Testis (tissue), 5 donors: ENCODE measurements at places on chromosomes 2 and 18. TPM values are rescaled to one million over a fixed set of nuclear protein-coding genes. Genes with fewer than 3 reads are reported as not detected.

ACP1 gene
- 117 TPM for total RNA-seq

KCNE4 gene
- total RNA-seq = 2.3 TPM

- no peak for DNase-seq
These were observed 11.9 kb upstream of the APCDD1 start for GRCh38 chr18:10442551-10442971.

DNA sequence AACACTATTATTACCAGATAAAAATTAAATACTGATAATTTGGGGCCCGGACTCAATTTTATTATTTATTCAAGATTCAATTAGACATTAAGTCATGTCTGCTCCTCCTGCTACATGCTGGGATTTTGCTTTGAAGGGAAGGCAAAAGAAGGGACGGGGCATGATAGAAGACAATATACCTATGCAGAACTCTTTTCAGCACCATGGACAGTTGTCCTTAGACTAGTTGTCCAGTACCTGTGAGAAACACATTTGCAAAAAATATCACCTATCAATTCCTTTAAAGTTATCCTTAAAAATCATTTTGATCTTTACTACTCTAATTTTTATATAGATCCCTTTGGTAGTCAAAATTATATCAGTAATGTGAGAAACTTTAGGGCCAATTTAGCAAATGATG lies 100.2 kb upstream of the SULT1C3 start:
- no peak for DNase-seq

- no peak for DNase-seq
These were observed 274.7 kb downstream of the TWIST2 start for GRCh38 chr2:239122421-239123110.

CCDC93 gene
- 61.6 TPM for total RNA-seq

- no peak for DNase-seq
These were observed 125.0 kb upstream of the ARHGAP28 start for GRCh38 chr18:6604573-6604941.

DNA sequence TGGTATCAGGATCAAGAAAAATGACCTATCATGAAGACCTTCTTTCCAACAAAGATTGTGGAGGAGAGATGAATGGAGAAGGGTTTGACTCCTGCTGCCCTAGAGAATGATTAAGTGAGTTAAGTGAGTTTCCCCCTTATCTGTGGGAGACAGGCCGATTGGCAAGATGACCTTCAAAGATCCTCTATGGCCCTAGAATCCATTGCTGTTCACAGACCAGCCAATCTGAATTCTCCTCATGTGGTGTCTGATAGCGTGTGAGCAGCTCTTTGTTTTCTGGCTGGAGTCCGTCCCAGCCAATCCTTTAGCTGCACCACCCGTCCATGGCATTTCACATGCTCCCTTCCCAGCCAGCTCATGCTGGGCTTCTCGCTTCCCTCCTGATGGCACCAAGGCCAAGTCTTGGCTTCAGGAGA lies 79.4 kb downstream of the MARCHF4 start:
- no peak for DNase-seq

DNA sequence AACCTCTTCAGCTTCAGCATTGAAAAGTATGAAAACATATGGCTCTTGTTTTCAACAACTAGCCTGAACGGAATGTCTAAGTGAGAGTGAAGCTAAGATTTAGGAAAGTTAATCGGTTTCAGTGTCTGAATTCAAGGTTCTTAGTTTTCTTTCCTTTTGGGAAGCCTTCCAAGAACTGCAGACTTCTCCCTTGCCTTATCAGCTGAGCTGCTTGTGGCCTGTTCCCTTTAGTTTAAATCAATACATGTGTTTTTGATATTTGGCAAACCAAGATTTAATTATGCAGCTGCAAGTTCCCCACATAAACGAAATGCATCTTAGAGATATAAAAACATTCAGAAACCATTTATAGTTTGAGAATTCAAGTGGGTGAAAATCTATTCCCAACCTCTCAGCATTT lies 274.3 kb upstream of the NRP2 start:
- peak; percentile 18 for DNase-seq

GRCh38 chr2:52571380-52572347 lies 1195.9 kb upstream of the CHAC2 start:
- no peak for DNase-seq

DNA sequence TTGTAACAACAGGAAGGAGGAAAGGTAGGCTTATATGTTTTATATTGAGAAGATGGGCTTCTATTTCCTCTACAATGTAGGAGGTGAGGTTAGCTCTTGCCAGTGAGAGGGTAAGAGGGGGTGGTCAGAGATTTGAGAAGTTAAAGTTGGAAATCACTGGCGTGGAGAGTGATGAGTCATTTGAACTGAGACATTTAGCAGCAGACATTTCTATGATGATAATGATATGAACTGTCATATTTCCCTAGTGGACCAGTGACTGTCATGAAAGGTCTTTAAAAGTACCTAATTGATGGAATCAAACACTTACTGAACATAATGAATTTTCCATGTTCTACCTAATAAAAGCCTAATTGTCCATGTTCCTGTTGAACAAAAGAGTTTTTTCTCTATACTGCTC lies 126.1 kb downstream of the FAM161A start:
- DNase-seq = no peak

ONECUT2 gene
- 0.93 TPM for total RNA-seq

LBH gene
- 23.9 TPM for total RNA-seq

DNA sequence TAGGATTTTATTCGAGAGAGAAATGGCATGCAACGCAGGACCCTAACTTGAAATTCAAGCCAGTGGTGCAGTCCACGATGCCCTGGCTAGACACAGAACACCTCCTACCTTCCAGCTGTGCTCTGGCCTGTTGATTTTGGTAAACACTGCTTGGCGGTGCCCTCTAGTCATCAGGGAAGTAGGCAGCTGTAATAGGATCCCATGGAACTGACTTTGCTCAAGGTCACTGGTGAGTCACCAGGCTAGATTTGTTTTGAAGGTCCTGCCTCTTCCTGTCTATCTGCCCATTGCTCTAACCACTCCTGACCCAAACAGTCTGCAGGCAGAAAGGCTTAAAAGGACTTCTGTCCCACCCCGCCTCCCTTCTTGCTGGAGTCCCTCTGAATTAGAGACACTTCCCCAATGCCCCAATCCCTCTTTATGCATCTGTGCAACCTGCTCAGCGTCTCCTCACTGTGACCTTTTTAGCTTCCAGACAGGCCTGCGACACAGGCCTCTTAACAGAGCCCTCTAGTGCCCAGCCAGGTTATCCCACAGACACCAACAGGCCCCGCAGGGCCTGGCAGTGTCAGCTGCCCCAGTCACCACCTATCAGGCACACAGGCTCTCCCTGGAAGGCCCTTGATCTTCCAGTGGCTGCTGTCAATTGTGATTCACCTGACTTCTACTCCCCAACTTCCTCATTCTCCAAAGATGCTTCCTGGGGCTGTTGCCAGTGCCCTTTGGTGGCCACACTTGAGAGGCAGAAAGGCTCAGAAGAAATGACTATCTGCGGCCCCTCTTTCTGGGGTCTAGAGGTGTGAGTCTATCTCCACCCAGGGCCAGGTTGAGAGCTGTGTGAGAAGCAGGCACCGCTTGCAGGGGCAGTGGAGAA lies 5.2 kb downstream of the TMEM127 start:
- peak; percentile 72 for DNase-seq

MOGAT1 gene
- not detected for total RNA-seq

FLACC1 gene
- 10.5 TPM for total RNA-seq

DNA sequence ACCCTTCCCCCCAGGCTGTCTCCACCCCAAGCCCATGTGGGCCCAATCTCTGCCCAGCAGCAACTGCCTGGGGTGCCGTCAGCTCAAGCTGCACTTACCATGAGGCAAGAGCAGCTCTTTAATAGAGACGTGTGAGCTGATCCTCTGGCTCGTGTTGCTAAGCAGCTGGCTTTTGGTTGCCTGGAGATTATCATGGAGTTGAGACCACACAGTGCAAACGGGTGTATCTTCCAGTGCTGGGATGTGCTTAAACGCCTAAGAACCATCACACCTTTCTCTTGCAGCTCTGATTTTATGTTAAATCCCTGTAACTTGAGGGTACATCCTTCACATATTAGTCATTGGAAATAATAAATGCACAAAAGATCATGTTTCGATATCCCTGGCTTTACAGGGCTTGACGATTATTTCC lies 271.1 kb downstream of the PRKCE start:
- peak; percentile 32 for DNase-seq

- no peak for DNase-seq
These were observed 6.8 kb downstream of the SLC38A11 start for GRCh38 chr2:164948540-164948939.

GRCh38 chr2:9364791-9365497 lies 58.4 kb downstream of the ITGB1BP1 start:
- DNase-seq = no peak

- DNase-seq = no peak
These were observed 64.4 kb downstream of the TTC21B start for GRCh38 chr2:165889158-165889557.

- DNase-seq = no peak
These were observed 624.7 kb downstream of the LRP1B start for GRCh38 chr2:141506135-141506534.

GRCh38 chr2:4168834-4169233 lies 465.5 kb downstream of the DCDC2C start:
- no peak for DNase-seq

TMEM247 gene
- total RNA-seq = 27.2 TPM

DNA sequence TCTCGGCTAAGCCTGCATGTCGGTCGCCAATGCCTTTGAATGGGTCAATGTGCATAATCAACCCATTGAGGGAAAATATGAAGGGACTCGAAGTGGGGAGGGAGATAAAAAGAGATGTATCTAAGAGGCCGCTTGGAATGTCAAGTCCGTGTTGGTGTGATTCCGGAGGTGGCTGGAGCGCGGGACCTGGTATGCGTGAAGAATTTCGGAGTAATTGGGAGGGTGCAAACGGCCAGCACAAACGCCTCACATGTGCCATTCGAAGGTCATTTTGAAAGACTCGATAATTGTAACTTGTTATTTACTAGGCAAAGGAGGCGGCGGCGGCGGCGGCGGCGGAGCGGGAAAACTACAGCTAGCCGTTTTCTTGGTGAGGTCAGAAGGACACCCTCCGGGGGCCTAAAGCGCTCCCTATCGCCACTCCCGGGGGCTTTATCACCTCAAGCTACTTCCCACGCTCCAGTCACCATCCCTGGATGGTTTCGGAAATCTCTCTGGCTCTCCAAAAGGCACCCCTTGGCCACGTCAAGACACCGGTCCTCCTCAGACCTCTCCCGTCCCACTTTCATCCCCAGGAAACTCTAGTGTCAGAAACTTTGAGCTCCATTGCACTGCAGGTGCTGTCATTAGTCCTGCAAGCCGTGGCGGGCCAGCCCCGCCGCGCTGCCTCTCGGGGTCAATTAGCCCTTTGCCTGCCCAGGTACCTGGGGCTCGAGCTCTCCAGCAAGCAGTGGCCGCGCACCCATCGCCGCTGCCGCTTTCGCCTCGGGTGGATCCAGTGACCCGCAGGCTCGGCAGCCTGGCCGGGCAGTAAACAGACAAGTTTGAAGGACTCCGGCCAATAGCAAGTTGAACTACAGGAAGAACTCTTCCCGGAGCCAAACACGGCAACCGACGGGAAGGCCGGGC lies 1.5 kb downstream of the ERBB4 start:
- DNase-seq = peak; percentile 60

GRCh38 chr2:25076749-25077148 lies 34.9 kb downstream of the EFR3B start:
- no peak for DNase-seq

GRCh38 chr2:109497911-109498870 lies 115.6 kb downstream of the SEPTIN10 start:
- DNase-seq = no peak

DNA sequence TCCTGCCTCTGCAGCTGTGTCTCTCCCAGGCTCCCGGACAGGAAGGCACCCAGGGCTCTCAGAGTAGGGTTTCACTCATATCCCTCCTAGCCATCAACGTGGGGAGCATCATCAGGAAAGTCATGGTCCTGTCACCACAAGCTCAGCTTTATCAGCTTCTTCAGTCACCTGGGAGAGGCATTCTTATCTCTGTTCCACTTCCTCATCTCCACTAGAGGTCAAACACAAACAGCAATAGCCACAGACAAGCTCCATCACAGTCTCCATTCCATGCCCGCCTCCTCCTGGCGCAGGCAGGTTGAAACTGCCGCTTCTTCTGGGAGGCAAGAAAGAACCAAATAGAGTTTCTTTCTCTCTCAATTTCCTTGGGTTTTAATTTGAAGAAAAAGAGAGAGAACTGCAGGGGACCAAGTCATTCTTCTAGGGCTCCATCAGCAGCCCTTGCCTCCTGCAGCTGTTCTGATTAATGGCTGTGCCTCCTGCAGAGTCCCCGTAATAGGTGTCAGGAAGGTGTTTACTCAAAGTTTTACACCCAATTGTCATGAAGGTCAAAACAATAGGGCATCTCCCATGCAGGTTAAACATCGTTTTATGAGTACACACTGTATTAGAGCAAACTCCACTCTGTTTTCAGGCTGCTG lies 377.9 kb downstream of the TMEM182 start:
- no peak for DNase-seq

- DNase-seq = no peak
These were observed 118.5 kb downstream of the ASXL3 start for GRCh38 chr18:33696332-33697162.

GRCh38 chr2:201919308-201919634 lies 112.9 kb downstream of the CDK15 start:
- no peak for DNase-seq

MPV17 gene
- total RNA-seq = 71.2 TPM

- DNase-seq = no peak
These were observed 462.4 kb upstream of the ACVR2A start for GRCh38 chr2:147382322-147382948.

GRCh38 chr2:26573241-26573925 lies 67.8 kb downstream of the CIB4 start:
- no peak for DNase-seq

GRCh38 chr2:67851956-67852824 lies 210.6 kb downstream of the C1D start:
- no peak for DNase-seq

CRYGD gene
- total RNA-seq = not detected

LCT gene
- 0.62 TPM for total RNA-seq

GRCh38 chr18:42920621-42921020 lies 194.9 kb downstream of the RIT2 start:
- no peak for DNase-seq

PXDN gene
- 41.8 TPM for total RNA-seq

DNA sequence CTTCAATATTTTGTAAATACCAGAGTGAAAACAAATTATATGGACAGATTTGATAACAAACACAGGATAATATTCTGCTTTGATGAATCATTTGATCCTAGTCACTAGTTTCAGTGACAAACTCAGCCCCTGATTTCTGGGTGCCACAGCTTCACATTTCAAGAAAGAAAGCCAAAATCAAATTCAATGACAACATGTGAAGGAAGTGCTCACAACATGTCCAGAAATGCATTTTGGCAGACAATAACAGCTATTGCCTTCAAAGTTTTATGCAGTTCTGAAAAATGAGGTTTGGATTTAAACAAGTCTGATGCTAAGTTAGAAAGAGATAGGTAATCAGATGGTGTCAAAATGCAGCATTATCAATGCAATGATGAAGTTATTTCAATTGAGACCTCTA lies 106.9 kb upstream of the PIEZO2 start:
- no peak for DNase-seq
